Adipocyte (in vitro differentiated cells): ENCODE measurements at places on chromosomes 3 and 15.

GRCh38 chr3:88985491-88985890 is 121.9 kb upstream of the EPHA3 start:
- no peak for DNase-seq

DNA sequence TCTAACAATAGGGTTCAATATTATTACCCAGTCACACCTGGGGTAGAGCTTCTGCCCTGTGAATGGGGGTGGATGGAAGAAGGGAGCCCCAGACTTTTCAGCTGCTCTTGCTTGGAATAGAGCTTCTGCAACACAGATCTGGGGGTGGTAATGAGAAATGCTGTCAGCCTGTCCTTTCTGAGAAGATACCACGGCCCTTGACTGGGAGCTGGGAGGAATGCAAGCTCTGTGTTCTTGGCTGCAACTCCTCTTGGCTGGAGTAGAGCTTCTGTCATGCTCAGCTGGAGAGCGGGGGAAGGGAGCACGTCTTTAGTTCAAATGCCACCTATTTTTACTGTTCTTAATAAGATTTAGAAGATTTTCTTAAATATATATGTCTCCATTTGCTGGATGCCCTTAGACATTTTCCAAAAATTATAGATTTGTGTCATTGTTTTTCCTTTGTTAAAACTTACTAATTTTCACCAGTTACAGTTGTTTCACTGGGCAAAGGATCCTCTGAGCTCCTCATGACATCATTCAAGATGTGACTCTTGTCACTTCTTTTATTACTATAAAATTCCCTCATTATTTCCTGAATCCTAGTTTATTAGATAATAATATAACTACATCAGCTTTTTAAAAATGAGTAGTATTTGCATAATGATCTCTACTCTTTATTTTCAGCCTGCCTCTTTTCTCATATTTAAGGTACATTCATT is 180.0 kb upstream of the TGFBR2 start:
- peak; percentile 83 for DNase-seq

- peak; percentile 28 for DNase-seq
Observed at GRCh38 chr3:106068381-106068780, 199.6 kb upstream of the CBLB start.

DNA sequence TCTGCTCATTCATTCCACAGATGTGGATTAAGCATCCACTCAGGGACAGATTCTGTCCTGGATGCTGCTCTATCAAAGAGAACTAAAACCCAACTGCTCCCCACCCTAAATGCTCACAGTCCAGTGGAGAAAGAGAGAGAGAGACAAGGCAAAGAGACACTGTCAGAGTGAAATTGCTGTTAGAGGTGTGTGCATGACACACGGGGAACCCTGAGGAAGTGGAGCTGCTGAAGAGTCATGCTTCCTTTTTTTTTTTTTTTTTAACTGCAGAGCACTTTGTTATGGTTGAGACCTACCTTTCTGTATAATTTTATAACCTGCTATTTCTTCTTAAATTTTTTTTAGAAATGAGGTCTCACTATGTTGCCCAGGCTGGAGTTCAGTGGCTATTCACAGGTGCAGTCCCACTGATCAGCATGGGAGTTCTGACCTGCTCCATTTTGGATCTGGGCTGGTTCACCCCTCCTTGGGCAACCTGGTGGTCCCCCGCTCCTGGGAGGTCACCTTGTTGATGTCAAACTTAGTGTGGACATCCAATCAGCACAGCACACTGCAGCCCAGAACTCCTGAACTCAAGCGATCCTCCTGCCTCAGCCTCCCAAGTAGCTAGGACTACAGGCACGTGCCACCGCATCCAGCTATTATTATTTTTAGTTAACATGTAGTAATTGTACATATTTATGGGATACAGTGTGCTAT is 18.2 kb upstream of the PSTPIP1 start:
- DNase-seq: no peak

DNA sequence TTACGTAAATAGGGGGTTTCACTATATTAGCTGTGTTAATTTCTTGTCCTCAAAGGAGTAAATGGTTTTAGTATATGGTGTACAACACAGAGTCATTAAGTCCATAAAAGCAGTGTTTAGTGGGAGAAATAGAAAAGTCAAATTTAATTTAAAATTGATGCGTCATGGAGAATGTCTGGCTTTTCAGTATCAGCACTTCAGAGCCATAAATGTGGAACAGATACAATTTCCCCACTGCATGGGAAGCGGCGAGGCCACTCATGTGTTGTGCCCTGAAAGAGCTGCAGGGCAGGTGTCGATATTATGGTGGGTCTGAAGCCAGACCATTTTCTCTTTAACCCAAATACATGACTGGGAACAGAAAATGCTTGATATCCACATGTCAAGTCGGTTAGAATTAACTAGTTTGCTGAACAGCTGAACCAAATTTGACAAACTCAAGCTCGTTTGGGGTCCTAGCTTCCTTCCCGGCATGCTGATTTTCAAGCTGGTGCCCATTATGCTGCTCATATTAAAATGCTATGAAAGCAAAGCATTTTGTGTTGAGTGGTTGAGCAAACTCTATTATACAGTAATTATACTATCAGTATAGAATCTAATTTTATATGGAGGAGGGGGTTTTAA is 364.6 kb upstream of the TBL1XR1 start:
- DNase-seq: no peak

GRCh38 chr3:48962939-48963338 is 27.1 kb upstream of the P4HTM start:
- DNase-seq: no peak

- no peak for DNase-seq
Observed at GRCh38 chr3:155007729-155008128, 72.4 kb upstream of the MME start.

DNA sequence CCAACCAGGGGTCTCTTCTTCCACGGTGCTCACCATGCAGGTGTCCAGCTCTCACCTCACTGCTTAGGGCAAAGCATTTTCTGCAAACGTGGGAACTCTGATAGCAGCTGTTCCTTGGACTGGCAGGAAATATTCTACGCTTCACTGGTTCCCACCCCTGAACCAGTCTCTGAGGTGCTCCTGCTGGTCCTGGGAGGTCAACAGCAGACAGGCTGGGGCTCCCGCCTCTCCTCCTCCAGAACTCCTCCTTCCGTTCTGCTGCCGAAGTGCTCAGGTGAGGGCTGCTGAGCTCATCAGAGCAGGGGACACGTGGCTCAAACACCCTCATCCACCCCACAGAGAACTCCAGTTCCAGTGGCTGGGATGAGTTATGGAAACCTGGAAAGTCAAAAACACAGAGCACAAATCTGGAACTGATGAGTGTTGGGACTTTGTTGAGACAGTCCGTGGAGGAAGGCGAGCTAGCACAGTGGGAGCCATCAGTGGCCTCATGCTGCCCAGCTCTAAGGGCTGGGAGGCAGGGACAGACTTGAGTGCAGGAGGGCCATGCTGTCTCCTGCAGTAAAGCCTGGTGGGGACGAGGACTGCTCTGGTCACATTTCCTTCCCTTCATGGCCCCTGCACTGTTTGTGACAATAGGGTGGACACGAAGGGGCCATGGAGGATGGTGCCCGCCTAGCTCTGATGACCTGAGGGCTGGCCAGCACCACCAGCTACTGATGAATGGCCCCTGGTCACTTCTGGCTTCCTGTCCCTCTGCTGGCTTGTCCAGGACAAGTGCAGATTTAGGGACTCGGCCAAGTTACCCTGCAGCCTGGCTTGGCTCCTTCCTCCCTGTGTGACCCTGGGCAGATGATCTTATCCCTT is 137.8 kb downstream of the KLF13 start:
- DNase-seq: no peak

DNA sequence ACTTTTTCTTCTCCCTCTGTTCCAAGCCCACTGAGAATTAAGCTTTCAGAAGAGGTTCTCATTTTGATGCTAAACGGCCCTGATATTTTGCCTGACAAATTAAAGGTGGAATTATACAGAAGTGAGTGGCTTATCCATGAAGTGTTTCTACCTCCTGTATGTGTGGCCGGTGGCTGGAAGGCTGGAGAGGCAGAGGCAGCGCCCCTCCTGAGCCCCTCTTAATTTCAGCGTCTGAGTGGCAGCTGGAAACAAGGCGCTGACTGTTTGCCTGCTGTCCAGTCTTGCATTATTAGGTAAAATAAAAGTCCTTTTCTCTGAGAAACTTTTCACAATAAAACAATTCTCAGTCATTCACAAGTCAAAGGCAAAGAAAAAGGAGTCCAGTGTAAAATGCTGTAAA is 685.7 kb downstream of the MCTP2 start:
- DNase-seq: no peak

DNA sequence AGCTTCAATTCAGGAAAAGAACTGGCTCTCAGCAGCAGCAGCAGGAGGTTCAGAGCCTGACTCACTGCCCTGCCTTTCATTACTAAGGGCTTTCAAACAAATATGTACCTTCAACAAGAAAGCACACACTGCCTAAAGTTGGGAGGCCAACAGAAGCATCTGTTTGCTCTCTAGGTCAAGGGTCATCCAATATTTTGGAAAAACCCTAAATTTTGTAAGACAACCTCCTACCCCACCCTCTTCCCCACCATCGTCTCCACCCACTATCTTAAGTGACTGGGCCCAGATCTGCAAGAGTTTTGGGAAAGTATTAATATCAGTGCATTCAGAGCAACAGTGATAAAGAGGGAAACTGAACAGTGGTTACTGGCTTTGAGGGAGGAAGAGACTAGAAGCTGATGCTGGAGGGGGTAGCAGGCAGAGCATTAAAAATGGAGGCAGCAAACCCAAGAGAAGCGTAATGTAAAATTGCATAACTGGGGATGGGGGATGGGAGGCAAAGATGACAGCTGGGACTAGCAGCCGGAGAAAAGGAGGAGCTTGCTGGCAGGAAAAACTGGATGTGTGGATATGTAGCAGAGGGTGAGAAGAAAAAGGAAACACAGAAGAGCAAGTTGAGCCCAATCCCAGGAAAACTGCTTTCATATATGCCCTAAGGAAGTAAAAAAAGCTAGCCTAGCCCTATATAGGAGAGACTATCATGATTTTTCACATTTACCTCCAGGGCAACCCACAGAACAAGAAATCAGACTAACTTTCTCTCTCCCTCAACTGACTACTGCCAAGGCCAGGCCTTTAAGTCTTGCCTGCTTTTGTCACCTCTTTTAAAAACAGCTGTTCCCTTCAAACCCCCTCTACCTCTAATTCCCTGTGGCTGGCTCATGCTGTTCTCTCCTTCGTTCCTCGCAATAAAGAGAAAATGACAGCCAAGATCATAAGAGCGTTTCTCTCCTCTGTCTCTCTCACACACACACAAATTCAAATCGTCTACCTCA is 31.4 kb downstream of the NPTN start:
- peak; percentile 59 for DNase-seq

- DNase-seq: no peak
Observed at GRCh38 chr15:61798631-61799030, 261.6 kb downstream of the VPS13C start.

DNA sequence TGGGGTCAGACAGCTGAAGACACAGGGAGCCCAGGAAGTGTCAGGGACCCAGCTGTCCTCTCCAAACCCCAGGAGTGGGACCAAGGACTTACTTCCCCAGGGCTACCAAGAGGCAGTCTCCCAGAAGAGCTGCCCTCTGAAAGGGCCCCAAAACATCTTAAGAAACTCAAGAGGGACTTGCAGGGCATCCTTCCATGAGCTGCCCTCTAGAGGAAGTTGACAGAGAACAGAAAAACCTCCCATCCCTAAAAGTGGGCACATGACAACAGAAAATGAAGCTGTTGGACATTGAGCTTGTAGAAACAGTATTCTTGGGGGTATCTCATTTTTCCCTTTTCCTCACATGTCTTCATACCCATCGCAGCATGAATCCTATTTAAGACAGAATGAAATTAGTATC is 58.9 kb downstream of the MECOM start:
- DNase-seq: peak; percentile 15

GRCh38 chr3:52077925-52078324 is 21.6 kb upstream of the DUSP7 start:
- no peak for DNase-seq

DNA sequence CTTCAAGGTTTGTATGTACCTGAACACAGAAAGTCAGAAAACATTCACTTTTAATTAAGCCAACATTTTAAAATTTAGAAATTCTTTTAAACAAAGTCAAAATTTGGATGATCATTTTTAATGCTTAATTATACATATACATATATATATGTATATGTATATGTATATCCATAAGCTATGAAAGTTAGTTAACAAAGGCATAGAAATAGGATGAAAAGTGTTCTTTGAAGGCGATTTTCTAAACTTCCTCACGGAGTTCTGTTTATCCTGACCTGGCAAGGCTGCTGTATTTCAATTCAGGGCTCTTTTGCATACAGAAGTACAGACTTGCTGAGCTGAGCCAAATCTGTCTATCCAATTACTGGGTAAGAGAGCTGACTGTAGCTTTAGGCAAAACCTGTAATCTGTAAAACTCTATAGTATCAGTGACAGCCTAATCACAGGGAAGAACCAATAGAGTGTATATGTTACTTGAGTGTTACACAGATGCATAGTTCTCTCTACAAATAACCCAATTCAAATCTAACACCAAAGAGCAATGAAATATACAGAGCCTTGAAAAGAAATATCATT is 32.1 kb upstream of the THRB start:
- DNase-seq: no peak

GRCh38 chr3:71269906-71270305 is 313.6 kb downstream of the FOXP1 start:
- DNase-seq: no peak

GRCh38 chr15:48221885-48222284 is 15.8 kb downstream of the SLC12A1 start:
- no peak for DNase-seq

DNA sequence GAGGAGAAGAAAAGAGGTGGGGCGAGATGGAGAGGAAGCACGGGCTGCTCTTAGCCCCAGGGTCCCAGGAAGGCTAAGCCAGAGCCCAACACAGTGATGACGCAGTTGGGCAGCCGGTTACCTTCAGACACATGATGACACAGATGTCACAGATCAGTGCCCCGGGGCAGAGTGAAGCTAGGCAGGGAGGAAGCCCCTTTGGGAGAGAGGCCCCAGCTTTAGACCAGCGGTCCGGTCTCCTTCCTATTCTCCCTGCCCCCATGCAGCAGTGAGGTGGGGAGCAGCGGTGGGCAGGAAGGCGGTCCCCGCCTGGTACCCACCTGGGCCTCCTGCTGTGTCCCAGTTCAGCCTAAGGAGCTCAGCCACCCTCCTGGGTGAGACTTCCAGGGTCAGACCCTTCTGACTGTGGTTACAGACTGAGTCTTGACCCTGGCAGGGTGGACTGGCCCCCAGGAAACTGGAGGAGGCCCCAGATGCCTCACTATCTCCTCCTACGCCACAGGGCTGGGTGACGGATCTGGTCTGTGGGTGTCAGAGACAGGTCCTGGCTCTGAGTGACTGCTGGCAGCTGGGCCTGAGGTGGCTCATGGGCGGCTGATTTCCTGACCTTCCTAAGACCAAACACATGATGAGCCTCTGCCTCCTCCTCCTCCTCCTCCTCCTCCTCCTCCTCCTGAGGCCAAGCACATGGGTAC is 38.8 kb upstream of the LINGO1 start:
- DNase-seq: no peak

DNA sequence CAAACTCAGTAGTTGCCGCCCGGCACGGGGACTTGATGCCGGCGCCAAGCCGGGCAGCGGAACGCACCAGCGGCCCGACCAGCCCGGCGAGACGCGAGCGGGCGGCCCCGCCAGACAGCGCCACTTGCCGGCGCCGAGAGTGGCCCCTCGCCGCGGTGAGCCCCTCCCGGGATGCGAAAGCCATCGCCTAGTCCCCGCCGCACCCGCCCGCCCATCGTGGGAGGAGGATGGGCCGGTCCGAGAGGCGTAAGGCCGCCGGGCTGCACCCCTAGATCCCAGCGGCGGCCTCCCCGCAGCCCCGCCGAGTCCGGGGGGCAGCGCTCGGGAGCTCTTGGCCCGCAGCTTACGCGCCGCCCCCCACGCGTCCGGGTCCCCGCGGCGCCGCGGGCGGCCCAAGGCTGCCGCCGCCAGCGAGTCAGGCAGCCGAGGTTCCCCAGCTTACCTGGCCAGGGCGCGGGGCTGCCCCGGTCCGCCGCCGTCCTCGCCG is 609 bp downstream of the GOLGA8A start:
- peak; percentile 74 for DNase-seq
